Pancreas (tissue), 10 donors: ENCODE measurements at places on chromosomes 11 and 22. TPM values are rescaled to one million over a fixed set of nuclear protein-coding genes. Genes with fewer than 3 reads are reported as not detected.

DNA sequence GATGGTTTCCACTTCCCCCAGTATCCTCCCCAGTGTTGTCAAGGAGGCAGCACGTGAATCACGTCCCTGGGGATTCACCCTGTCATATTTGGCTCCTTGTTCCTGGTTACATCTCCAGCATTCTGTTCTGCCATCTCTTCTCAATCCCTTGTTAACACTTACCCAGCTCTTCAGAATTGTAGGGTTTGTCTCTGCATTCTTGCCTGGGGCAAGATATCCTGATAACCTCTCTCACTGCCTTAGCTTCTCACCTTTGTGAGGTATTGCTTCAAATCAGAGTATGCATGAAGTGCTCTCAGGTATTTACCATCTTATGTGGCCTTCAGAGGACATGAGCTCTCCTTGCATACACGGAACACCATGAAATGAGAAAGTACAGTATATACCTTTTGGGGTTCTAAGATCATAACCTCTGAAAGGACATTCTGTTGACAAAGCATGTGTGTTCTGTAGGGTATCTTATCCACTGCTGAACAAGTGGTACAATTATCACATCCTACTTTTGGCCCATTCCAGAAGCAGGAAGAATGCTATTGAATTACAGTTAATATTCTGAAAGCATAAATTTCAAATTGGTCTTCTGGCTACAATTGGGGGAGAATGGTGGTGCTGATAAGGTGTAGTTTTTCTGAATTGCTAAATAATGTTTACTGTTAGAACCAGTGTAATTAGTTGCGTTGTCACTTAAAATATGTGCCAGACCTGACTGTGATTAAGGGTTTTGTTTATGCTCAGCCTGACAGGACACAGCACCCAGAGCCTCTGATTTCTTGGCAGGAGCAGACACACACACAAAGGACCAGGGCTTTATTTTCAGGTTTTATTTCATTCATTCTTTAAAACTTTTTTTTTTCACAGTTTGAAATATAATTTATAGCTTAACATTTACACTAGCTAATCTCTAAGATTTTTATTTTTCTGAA, 32.7 kb downstream of the VSTM5 start:
- DNase-seq = no peak

DNA sequence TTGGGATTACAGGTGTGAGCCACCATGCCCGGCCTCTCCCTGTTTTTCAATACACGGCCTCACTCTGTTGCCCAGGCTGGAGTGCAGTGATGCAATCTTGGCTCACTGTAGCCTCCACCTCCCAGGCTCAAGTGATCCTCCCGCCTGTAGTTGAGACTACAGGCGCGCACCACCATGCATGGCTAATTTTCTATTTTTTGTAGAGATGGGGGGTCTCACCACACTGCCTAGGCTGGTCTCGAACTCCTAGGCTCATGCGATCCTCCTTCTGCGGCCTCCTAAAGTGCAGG, 11.5 kb downstream of the GATD1 start:
- no peak for DNase-seq

Gene MFNG
- 10.5 TPM for total RNA-seq

Gene MCHR1
- total RNA-seq = not detected

Gene OR4A16
- total RNA-seq = not detected

DNA sequence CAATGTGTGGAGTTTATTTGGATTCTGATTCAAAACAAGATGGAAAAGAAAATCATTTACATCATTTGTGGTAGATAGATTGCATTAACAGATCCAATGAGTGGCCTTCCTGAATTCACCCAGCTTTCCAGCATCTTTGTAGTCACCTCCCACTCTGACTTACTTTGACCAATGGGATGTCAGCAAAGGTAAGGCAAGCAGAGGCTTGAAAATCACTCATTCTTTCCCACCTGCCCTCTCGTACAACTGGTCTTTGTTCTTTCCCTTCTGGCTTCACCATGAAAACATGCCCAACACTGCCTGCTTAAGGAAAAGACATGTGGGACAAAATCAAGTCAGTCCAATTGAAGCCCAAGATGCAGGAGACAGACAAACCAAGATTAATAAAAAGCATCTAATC, 202.1 kb downstream of the TTC28 start:
- DNase-seq = no peak

GRCh38 chr11:77066229-77067042, at the start of gene CAPN5:
TSS of gene CAPN5 (plus strand) at chr11:77066971. CDS start at chr11:77084887, 17,916 bp downstream.
- peak; percentile 96 for DNase-seq

DNA sequence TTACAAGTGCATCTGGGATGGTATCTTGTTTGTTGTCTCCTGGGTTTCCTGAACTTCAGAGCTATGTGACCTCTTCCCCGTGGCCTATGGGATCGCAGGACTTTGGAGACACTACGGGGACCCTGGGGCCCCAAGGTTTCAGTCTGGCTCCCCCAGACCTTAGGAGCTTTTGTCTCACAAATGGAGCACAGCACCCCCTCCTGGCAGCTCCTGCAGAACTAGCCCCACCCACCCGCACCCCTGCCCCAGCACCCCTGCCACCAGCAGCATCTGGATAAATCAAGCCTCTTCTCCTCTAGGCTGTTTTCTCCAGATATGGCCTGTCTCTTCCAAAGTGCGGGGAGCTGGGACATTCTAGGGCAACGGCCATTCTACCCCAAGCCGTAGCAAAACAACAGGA, 10.4 kb downstream of the RCOR2 start:
- DNase-seq = no peak

Gene SNX32
- total RNA-seq = 0.12 TPM

Gene TSGA10IP
- total RNA-seq = 0.19 TPM

DNA sequence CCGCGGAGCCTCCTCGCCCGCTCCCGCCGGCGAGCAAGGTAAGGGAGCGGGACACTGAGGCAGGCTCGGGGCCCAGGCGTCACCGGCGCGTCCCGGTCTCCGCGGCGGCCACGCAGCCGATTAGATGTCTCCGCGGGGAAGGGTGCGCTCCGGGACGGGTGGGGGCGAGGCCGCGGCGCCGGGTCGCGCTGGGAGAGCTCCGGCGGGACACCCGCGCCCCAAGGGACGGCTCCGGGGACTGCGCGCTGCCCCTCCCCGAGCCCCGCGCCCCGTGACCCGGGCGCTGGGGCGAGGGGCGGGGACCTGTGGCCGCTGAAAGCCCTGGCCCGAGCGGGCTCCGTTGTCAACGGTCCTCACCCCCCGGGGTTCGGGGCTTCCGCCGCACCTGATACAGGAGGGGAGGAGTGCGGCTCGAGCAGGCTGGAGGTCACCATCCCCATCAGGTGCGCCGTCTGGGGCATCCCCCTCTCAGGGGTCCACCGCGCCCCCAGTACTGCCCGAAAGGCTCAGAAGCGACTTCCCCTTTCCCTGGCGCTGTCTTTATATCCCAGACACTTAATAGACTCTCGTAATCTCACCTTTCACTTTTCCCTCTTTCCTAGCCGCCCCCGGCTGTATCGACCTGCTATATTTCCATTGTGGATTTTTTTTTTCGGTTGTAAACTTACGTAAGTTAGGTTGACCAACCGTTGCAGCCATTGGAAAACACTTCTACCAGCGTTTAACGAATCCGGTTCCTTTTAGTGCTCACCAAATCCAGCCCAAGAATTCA, 573 bp downstream of the PPFIA1 start:
- DNase-seq = peak; percentile 28

DNA sequence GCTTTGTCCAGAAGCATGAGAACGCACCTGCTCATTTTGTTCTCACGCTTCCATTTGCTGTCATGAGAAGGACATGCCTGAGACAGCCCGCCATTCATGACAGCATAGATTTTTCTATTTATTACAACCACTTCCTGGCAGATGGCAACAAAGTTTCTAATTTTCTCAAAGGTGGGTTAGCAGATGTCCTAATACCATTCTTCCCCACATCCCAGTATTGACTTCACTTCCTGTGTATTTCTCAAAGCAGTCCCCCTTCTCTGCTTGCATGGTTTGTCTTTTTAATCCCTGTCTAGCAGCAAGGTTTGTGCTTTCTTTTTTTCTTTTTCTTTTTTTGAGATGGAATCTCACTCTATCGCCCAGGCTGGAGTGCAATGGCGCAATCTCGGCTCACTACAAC, 94.3 kb downstream of the ISX start:
- no peak for DNase-seq

Gene OR8G5
- not detected for total RNA-seq

DNA sequence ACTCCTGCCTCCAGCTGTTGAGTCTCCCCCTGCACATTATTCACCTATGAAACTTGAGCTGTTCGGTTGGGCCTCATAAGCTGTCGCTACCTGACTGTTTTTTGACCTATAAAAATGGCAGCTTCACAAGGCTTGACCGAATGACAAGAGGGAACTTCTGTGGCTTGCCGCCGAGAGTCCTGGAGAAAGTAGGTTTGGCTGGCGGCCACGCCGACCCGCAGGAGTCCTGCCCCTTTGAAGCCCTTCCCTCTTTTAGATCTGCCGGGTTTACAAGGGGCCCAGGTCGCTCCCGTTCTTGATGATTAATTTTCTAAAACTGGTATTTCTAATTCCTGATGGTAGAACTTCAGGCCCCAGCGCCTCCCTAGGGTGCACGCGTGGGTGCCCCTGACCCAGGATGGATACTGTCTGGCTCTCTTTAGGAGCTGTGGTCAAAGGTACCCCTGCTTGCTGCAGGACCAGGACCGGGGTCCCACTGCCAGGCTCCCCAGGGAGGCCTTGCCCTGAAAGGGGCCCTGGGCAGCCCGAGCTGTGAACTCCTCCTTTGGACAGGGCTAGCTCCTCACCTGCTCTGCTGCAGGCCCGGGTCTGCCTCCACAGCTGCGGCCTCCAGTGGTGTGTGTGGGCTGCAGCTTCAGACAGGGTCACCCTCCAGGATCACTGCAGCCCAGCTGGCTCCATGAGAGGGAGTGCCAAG, 171.8 kb downstream of the CTTN start:
- peak; percentile 41 for DNase-seq

GRCh38 chr22:46378426-46379065, 43.0 kb downstream of the TRMU start:
- DNase-seq = no peak

Gene PLEKHB1
- total RNA-seq = 11.8 TPM

DNA sequence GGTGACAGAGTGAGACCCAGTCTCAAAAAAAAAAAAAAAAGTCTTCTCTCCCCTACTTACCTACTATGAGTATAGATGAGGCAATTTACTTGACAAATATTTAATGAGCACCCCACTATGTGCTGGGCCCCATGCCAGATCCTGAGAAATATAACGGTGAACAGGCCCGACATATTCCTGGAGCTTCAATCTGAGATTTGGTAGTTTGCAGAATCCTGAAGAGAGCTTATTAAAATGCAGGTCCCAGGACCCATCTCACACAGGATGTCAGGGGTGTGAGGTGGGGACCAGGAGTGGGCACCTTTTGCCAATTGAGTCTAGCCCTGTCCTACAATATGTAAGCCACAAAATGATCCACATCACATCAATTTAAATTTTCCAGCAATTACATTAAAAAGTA, 44.0 kb downstream of the KCNJ4 start:
- DNase-seq = no peak

DNA sequence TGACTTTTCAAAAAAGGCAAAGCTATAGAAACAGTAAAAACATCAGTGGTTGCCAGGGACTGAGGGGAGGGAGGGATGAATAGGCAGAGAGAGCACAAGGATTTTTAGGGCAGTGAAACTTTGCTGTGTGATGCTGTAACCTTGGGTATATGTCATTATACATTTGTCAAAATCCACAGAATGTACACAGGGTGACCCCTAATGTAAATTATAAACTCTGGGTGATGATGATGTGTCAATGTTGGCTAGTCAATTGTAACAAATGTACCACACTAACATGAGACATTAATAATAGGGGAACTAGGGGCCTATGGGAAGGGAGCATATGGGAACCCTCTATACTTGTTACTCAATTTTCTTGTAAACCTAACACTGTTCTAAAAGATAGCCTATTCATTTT, 24.8 kb downstream of the RIBC2 start:
- no peak for DNase-seq

DNA sequence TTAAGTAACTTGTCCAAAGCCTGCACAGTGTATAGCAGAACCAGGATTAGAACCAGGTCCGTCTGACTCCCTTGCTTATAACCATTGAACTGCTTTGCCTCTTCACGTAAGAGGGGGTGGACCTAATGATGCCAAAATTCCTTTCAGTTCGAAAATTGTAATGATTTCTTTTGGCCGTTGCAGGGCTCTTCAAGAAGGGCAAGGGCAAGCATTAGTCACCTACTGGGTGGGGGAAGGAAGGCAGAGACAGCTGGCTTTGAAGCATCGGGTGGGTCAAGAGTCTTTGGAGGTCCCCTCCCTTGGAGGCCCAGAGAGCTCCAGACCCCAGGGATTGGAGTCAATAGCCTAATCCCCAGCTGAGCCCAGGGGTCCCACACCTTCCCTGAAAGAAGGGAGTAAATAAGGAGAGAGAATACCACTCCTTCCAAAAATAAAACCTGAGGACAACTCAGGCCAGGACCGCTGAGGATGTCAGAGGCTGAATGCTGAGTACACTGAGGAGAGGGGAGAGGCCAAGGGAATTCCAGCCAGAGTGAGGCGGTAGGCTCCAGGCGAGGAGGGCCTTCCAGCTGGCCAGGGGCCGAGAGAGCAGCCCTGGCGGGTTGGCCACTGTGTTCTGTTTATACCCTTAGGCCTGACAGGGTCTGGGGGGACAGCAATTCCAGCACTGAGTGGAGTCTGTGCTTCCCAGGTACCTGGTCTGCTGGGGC, 14.1 kb downstream of the CREB3L1 start:
- DNase-seq = peak; percentile 37

- no peak for DNase-seq
These were observed 33.8 kb downstream of the OR2AG2 start for GRCh38 chr11:6737872-6738466.

Gene GUCD1
- total RNA-seq = 46.0 TPM

DNA sequence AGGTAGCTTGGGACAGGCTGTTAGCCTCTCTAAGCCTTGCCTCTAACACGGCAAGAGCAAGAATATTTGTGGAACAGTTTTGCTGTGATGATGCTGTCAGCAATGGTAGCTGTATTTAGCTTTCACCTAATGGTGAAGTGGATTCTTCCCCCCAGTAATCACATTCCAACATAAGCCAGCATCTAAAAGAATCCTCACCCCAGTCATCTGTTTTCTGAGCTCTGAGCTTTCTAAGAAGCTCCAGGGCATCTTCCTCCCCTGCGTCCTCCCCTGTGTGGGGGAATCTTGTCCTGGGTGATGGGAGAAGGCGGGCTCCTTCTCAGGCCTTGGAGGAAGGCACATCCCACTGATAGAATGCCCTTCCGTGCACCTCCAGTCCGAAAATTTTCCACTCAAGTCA, 367.6 kb downstream of the BRD1 start:
- no peak for DNase-seq

Gene USH1C
- 9.5 TPM for total RNA-seq
